CD4-positive, alpha-beta T cell treated with Interleukin-15 for 1 hour (primary cell): ENCODE measurements at places on chromosomes 11 and 22.

- DNase-seq, result no peak
These were observed 253.7 kb downstream of the AASDHPPT start for GRCh38 chr11:106331176-106331575.

DNA sequence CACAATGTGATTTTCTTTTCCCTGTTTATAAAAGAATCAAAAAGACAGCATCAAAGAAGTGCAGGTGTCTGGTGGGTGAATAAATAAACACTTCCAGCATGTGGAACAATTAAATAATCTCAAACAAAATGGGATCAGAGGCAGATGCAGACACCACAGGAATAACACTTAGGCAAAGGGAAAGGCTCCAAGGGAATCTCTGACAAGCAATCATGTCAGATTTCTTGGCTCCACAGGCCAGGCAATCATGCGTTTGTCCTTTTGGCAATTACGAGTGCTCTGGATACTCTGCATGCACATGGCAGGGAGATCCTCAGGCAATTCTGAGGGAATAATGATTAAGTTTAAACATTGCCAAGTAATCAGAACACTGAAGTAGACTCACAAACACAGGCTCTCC, 403.5 kb upstream of the LUZP2 start:
- no peak for DNase-seq

DNA sequence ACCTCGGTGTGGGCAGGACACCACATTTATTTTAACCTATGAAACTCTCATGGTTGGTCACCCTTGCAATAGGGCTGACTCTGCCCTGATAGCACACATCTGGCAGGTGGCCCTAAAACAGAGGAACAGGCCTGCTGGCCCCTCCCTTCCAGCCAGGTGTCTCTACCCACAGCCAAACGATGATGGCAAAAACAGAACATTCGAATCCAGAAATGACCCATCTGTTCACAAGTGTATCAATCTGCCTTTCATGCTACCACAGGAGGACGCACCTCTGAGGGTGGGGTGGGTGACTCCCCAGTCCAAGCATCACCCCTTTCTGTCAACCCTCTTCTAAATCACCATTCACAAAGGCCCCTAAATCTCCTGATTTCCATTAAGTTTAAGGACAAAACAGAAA, 118.1 kb downstream of the ETS1 start:
- peak; percentile 60 for DNase-seq

GRCh38 chr11:38818720-38819119, 2220.7 kb upstream of the RAG2 start:
- no peak for DNase-seq

DNA sequence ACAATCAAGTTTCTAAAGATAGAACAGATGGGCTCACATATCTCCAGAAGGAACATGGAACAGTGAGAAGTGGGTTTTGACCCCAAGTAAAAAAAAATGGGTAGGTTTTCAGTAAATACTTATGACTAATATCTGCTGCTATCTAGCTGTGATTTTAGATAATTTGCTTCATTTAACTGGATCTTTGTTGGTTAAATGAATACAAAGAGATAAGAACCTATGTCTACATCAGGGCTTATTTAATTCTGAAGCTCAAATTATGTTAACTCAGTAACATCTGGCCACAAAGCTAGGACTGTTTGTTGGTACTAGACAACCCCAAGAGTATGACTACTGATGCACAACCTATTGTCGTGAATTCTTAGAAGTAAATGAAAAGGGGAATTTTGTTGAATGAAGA, 144.4 kb upstream of the SESN3 start:
- no peak for DNase-seq

GRCh38 chr11:45145379-45146071, 914 bp upstream of the PRDM11 start:
- no peak for DNase-seq

DNA sequence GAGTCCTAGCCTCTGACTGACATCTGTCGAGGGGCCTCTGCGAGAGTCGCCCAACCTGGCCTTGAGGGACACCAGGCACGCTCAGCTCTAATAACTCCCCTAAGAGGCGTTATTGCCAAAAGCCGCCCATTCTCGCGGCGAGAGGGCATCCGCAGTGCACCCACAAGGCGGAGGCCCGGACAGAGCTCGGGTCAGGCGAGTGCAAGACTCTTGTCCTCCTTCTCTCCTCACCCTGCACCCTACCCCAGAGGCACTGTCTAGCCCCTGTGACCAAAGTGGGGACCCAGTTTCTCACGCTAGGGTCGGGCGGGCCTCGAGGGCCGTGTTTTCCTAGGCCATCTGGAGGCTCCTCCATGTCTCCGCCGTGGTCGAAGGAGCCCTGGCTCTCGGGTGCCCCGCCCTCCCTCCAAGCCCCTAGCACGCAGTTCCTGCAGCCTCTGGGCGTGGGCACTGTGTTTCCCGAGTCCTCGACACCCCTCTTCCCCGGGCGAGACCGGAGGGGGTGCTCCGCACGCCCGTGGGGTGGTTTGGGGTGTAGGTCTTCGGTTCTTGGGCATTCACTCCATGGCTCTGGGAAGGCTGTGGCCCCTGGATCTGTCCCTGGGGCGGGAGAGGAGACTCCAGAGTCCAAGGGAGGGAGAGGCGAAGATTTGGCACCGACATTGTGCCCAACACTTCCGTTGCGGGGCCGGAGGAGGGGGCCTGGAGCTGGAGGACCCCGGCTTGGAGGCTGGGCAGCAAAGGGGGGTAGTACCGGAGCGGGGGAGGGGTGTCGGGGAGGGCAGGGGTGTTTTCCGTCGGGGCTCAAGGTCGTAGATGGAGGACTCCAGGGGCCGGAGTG, 1.0 kb downstream of the CHRM4 start:
- no peak for DNase-seq

DNA sequence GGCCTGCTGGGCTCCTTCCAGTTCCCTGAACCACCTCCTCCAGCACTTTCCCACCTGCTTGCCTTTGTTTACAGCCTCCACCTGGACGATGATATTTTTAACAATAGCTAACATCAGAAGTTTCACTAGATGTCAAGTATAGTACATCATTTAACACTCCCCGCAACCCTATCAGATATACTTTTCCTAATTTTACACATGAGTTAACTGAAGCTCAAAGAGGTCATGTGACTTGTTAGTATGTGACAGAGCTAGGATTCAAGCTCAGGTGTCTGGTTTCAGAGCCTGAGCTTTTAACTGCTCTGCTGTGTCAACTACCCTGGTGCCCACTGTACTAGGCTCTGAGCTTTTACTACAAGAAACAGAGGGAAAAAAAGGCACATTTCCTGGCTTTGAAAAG, 14.3 kb upstream of the HPX start:
- no peak for DNase-seq

DNA sequence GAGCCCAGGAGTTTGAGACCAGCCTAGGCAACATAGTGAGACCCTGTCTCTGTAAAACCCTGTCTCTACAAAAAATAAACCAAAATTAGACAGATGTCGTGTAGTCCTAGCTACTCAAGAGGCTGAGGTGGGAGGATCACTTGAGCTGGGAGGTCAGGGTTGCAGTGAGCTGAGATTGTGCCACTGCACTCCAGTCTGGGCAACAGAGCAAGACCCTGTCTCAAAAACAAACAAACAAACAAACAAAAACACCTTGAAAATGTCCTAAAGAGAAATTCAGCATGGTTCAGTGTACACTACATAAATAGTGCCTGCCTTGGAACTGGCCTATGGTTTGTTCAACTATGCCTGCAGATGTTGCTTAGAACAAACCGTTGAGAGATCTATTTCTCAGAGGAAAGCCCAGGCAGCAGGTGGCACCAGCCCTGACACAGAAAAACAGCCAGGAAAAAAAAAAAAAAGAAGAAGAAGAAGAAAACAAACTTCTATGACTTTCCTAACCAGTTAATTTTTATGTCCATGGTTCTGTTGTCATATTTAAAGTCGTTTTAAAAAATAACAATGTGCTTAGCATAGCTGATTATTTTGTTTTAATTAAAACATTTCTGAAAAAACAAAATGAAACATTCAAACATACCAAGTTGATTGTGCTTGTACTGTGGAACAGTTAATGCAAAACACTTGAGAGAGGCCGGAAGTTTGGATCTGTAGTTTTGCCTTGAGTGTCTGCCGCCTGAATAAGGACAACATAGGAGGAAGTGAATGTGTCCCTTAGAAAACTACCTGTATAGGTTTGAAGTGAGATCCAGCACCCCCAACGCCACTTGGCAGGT, 5.4 kb downstream of the KREMEN1 start:
- DNase-seq, result no peak

GRCh38 chr11:27699926-27700350, 317 bp downstream of the BDNF start:
- no peak for DNase-seq

DNA sequence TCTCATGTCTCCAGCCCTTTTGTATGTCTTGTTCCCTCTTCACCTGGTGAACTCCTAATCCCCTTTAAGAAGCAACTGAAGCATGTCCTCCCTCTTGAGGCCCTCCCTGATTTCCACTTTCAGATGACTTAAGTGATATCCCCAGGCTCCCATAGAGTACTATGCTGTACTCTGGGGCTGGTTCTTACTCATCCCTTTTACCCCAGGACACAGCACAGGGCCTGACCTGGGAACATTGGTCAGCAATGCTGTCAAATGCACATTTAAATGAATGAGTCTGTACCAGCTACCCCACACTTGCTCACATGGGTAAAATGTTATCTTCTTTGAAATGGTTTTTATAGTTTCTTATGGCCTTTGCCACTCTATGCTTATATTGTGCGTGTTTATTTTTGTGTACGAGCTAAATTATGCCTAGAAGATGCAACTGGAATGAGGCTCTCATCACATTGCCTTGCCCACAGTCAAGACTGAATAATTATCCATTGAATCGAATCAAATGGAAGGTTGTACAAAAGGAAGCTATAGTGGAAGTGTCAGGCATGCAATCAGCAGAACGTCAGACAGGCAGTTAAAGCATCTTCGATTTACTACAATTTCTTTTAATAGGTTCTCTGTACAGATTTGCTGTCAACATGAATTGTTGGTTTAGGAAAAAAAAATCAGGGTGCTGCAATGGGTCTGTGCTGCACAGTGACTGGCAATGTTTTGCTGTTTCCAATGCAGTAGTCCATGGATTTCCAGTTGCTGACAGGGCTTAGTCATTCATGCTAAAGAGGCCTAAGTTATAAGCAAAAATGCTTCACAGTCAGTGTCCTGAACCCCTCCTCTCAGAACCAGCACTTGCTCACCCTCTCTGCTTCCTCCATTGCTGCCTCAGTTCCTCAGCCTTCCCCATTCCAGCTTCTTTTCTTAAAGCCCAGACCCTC, 79.5 kb downstream of the PARVA start:
- no peak for DNase-seq

DNA sequence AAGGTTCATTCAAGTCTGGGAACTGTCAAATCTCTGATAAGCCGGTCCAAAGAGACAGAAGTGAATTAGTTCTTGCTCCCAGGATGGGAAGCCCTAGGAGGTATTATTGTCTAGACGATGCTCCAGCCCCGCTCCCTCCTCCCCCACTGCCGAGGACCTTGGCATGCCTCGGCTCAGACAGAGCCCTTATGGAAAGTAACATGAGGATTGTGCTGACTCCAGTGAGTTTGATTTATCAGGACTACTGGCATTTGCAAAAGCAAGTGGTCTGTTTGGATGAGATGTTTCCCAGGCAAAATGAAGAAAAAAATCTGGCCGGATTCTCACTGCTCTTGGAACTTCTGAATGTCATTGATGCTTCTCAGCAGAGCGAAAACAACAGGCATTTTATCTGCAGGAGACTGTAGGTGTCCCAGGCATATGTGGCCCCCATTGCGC, 341.0 kb downstream of the ETS1 start:
- DNase-seq, result no peak

- no peak for DNase-seq
These were observed 13.3 kb downstream of the APOL3 start for GRCh38 chr22:36147196-36147791.

DNA sequence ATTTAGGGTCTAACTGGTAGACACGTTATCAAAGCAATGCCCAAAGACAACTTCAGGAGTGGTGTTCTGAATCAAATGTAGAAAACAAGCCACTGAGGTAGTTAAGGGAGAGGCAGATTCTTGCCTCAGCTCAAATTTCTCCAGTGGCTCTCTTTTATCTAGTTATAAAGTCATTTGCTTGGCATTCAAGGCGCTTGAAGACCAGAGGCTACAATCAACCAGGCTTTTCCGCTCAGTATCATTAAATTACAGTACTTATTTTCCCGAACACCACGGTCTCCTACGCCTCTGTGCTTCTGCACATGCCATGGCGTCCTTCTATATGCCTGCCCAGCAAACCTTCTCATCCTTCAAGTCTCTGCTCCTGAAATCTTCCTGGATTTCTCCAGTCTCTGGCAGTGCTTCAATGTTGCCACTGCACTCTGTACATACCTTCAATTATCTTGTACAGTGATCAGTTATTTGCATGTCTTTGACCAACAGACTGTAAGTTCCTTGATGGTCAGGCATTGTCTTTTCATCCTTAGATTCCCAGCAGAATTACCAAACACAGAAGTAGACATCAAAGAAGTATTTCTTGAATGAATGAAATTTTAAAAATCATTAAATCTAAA, 1.4 kb downstream of the POGLUT3 start:
- no peak for DNase-seq

DNA sequence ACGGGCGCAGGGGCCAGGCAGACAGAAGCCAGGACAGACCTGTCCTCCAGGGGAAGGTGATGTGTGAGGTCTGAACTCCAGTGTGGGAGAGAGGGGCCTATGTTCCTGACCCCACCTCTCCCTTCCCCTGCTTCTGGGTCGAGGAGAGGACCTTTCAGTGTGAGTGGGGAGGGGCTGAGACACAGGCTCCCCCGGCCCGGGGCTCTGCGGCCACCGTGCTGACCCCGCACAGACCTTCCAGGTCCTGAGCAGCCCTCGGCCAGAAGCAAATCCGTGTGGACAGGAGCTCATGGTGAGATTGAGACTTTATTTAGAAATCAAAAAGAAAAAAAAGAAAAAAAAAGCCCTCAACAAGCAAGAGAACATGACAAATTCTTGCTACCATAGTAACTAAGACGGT, 680.5 kb downstream of the BRD1 start:
- no peak for DNase-seq

DNA sequence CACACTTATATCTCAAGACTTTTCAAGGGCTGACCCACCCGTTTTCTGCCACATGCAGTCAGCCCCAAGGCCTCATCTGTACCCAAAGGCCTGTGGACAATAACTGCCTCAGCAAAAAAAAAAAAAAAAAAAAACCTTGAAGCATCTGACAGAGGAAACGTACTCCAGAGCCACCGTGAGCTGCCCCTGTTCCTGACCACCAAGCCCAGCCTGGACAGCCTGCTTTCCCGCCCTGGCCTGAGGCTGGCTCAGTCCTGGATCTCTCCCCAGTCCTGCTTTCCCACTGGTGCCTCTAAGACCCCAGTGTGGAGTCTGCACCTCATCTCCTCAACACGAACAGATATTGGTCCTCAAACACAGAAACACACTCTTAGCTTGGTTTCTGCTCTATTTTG, 66.5 kb downstream of the SLC35F2 start:
- no peak for DNase-seq

GRCh38 chr22:46509416-46510089, 27.9 kb downstream of the CELSR1 start:
- no peak for DNase-seq
